ENCODE measurements at places on chromosomes 3 and 15.

- no peak for DNase-seq
Observed at GRCh38 chr3:131655070-131655690, 152.4 kb upstream of the MRPL3 start.

DNA sequence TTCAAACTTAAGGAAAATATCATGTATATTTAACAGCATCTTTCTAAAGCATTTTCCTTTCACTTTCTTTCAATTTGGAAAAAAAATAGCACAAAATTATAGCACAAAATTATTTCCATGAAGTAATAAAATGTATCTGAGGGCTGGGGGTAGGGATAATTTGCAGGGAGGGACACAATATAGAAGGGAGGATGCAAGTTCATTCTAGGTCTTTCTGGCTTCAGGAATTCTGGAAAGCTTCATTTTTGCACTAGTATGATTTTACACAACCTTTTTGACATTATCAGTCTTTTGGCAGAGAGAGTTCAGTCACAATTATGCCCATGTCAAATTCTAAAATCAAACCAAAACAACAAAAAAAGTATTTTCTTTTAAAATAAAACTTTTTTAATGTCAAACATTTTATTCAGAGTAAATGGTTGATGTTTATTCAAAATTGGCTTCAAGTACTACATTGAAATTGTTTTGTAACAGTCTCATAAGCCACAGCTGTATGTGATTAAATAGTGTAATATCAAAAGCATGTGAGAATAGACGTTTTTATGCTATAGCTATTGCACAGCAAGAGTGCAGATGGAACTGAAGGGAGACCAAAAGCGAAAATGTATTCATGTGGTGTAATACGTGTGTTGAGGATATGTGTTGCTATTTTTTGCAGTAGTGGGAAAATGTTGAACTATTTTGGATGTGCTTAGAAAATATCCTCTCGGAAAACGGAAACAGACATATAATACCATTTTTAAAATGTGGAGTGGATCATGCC is 5.8 kb downstream of the RBMS3 start:
- DNase-seq = no peak

DNA sequence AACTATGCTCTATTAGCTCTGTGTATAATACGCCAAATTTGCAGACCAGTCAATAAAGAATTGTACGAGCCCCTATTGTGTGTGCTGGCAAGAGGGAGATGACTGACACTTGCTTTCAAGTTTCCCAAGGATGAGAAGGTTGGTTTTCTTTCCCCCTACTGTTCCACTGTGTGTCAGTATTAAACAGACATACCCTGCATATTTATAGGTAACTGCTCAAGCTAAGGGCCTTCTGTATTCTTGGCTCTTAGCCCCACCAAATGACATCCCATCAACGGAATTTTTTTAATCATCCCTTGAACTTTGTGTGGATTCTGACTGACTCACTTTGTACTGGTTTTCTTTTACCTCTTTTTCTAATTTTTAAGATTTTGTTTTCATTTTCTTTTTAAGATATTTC is 60.6 kb upstream of the GYG1 start:
- DNase-seq = no peak

DNA sequence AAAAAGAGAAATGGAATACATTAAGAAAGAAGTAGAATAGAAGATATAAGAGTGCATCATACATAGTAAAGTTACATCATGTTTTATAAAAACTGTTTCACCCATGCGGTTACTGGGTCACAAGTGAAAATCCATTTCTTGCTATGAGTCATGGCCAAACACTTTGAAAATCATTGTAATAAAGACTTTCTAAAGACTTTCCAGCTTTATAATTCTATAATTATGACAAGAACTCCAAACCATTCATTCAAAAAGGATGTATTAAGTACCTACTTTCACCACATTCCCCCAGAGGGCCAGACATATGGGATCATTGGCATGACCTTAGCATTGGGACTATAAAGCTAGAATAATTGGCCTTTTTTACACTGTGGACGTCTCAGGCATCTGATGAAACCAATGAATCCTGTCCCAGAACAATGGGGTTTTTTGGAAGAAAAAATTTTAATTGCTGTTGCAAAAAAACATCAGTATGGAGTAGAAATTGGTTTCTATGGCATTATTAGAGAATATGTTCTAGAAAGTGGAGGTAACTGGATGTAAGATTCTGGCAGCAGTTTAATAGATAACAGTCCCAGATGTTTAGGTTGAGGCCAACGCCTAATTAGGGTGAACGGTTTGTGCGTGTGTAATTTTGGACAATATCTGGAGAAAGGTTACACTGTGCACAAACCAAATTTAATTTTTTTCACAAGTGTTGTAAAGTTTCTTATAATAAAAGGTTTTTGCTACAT is 3.3 kb upstream of the SKIC8 start:
- DNase-seq = no peak

GRCh38 chr3:110971010-110971601 is 100.5 kb upstream of the NECTIN3 start:
- no peak for DNase-seq

- DNase-seq = no peak
Observed at GRCh38 chr15:43896543-43896942, 69.7 kb downstream of the WDR76 start.

DNA sequence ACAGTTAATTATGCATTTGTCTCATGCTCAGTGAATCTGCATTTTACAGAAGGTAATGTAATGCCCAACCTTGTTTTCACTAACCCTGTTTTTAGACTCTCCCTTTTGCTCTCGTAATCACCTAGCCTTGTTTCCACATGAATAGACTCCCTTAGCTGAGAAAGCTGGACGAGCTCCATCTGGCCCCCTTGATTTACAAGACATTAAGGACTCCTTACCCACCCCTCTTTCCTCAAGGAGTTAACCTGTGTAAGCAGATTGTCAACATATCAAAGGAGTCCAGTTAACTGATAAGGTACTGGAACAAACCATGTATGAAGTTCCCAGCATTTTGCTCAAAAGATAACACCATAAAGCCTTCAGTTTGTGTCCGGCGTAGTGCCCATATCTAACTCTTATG is 99.6 kb downstream of the VPS8 start:
- no peak for DNase-seq

GRCh38 chr3:29582273-29582672 is 301.4 kb downstream of the RBMS3 start:
- no peak for DNase-seq

- no peak for DNase-seq
Observed at GRCh38 chr3:194245975-194246561, 105.1 kb downstream of the CPN2 start.

DNA sequence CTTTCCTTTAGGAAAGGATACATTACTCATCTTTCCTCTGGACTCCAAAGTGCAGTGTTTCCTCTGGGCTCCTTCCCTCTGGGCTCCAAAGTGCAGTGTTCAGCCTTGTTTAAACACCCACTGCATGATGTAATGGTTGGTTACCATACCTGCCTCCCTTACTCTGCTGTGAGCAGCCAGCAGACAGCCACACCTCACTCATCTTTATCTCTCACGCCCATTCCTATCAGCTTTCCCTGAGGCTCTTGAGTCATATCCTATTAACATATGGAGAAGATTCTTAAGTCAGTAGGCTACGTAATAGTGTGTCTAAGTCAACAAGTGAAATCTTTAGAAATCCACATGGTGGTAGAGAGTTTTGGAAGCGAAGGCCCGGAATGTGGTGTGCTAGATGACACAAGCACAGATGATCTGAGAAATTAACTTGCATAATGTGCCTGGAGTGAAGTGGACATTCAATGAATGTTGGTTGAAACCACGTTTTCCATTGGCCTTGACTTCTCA is 97.2 kb upstream of the CTNNB1 start:
- no peak for DNase-seq

DNA sequence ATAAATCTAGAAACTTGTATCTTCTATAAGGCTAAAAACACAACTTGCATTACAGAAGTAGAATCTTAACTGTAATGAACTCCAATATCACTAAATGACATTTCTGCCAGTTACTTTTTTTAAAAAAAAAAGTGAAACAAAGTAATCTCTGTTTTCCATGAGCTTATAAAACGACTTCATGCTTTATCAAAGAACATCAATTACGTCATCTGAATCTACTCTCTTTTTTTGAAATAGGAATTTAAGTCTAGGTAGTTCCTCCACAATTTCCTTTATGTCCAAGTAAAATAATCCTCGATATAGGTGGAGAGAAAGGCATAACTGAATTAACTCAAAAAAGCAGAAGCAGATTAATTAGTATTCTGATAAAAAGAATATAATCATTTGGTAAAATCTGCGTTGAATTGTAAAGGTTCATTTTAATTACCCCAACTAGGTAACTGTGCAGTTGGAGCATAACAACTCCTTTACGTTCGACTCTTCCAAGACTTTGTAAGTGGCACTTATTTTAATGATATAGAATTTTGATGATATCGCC is 1.4 kb downstream of the UACA start:
- no peak for DNase-seq

- DNase-seq = no peak
Observed at GRCh38 chr3:38576131-38576525, 73.4 kb downstream of the SCN5A start.

- DNase-seq = no peak
Observed at GRCh38 chr15:80967451-80967850, 22.2 kb downstream of the MESD start.

DNA sequence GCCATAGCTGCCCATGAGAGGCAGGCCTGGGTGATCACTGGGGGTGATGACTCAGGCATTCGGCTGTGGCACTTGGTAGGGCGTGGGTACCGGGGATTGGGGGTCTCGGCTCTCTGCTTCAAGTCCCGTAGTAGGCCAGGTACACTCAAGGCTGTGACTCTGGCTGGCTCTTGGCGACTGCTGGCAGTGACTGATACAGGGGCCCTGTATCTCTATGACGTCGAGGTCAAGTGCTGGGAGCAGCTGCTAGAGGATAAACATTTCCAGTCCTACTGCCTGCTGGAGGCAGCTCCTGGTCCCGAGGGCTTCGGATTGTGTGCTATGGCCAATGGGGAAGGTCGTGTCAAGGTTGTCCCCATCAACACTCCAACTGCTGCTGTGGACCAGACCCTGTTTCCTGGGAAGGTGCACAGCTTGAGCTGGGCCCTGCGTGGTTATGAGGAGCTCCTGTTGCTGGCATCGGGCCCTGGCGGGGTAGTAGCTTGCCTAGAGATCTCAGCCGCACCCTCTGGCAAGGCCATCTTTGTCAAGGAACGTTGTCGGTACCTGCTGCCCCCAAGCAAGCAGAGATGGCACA is 5.3 kb downstream of the WDR6 start:
- no peak for DNase-seq

DNA sequence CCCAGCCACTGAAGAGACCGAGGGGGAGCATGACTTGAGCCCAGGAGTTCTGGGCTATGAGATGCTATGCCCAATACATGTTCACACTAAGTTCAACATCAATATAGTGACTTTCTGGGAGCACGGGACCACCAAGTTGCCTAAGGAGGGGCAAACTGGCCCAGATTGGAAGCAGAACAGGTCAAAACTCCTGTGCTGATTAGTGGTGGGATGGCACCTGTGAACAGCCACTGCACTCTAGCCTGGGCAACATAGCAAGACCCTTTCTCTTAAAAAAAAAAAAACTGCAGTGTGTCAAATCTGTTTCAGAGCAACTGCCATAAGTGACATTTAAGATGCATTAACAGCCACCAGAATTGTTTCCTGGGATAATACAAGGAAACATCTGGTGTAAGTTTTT is 9.8 kb downstream of the HES1 start:
- no peak for DNase-seq

GRCh38 chr3:113825090-113825489 is 13.5 kb upstream of the GRAMD1C start:
- DNase-seq = no peak

- DNase-seq = no peak
Observed at GRCh38 chr3:88412346-88412745, 262.6 kb downstream of the C3orf38 start.

- no peak for DNase-seq
Observed at GRCh38 chr15:76333720-76334437, 2.7 kb upstream of the ISL2 start.

Data from NK-92 treated with Interleukin-12 subunit alpha and Interleukin-12 subunit beta, amount 100 ng/mL, for 24 hours (cell line).